ENCODE measurements at places on chromosomes 2 and 18.

DNA sequence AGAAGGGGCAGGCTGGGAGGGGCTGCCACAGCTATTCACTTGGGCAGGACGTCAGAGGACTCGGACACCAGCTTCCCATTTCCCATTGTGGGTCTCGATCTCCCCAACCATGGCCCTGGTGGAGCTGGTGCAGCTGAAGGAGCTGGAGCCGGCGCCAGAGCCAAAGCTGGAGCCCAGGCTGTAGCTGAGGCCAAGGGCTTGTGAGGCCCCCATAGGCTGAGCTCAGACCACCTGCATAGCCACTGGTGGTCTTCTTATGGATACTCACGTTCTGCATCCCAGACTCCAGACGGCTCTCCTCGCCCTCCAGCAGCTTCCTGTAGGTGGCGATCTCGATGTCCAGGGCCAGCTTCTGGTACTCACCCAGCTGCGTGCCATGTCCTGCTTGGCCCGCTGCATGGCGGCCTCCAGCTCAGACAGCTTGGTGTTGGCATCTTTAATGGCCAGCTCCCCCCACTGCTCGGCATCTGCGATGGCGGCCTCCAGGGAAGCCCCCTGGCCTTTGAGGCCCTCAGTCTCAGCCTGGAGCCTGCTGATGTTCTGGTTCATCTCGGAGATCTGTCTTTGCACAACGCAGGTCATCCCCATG is 6.0 kb upstream of the CDK5R2 start:
- no peak for DNase-seq

DNA sequence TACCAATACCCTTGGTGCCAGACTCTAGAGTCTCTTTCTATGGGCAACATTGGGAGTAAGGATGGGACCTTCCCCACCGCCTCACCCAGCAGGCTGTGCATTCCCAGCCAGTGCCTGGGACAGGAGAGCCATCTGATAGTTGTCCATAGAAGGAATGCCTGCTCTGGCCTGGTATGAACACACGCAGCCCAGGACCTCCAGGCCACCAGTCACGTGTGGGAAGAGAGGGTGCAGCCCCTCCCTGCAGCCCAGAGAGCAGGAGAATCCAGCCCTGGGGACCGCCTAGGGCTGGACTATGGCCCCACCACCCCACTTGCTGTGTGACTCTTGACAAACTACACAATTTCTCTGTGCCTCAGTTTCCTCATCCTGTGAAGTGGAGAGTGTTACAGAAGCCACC is 52.5 kb upstream of the ID2 start:
- no peak for DNase-seq

DNA sequence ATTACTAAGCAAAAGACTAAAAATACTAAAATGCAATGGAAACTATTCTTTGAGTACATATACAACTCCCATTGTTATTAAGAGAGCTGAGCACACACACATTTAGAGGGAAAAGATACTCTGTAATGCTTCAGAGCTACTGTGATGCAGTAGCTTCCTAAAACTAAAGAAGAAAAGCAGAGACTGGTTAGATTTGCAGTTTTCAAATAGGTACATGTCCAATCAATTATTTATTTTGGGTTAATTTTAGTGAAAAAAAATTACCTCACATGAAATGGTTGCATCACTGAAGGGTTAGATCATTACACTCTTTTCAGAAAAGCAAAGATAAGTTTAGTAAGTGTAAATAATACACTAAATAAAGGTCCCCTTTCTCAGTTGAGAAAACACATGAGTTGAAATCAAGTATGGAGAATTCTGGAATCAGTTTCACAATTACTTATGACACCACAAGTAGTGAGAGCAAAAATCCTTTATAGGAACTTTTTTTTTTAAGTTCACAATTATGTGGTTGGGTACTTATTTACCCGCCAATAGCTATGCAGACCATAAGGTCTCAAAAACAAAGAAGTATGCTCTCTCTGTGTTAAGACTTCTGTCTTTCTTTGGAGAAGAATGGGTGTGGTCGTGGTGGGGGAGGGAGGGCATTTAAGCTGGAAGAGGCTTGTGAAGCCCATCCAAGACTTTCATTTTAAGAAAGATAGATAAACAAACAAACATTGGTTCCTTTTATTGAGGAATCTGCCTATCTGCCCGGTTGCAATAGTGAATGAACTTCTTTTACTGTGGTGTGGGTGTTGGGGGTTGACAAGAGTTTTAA is 25.3 kb upstream of the SERTAD2 start:
- DNase-seq, result no peak

- no peak for DNase-seq
These were observed 951.1 kb upstream of the CNTNAP5 start for GRCh38 chr2:123073956-123074355.

DNA sequence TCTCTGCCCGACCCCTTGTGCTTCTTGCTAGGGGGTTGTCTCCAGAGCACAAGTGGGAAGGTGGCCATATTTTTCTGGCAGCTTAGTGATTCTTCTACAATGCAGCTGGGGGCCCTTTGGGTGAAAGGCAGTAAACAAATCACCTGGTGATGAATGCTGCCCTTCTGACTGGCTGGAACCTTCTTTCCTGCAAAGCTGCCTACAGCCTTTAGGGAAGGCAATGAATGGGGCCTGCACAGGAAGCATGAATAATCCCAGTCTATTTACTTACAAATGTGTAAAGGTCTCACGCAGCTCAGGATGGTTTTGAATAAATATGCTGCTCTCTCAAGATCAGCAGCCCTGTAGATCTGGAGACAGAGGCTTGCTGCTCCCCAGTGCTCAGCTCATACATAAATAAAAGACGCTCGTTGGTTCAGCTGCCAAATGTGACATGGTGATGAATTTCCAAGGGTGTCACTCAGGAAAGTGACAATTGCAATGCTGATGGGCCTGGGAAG is 289.2 kb downstream of the TDRD15 start:
- no peak for DNase-seq

DNA sequence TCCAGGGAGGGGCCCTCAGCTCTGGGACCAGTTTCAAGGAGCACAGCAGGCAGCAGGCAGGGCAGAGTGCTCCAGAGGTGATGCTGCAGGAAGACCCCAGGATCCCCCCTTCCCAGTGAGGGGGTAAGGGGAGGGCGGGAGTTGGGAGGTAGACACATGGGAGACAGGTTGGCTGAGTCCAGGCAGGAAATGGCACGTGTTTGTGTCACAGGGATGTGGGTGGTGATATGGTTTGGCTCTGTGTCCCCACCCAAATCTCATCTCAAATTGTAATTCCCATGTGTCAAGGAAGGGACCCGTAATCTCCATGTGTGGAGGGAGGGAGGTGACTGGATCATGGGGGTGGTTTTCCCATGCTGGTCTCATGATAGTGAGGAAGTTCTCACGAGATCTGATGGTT is 25.2 kb upstream of the OTOS start:
- no peak for DNase-seq

Data from SW 1271 (cell line).